Nucleus accumbens (tissue), 56 donors: ENCODE measurements at places on chromosomes 12 and 14.

DNA sequence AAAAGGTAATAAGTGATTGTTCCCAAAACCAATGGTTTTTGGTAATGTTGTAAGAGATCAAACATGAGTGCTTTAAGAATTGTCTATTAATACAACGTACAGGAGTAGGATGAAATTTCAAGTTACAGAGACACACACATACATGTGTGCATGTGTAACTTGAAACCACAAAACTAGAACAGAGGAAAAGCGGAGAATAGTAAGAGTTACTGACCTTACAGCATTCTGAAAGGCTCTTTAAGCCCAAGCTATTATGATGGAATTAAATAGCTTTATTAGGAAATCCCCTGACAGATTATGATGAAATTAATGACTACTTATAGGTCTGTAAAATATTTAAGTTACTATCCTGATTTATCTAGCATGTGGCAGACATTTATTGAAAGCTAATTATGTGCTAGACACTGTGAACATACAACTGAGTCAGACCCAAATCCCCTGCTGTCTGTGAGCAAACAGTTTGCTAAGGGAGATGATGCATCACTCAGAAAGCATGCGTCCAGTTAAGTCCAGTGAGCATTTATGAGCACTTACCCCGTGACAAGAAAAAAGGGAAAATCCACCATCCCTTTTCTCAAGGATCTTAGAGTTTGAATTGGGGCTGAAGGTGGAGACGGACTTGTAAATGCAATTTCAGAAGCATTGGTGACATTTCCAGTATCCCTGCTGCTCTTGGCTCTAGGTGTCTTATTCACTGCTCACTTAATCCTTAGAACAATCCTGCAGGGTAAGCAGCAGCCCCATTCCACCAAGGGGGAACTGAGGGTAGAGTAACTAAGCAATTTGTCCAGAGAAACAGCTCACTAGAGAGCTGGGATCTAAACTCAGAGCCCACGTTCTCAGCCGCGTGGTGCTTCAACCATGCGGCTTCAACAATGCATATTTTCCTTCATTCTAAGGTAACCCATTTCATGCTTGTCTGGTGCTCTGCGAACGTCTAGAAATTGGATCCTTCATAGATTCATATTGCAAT, 117.4 kb downstream of the EML1 start:
- no peak for DNase-seq

GRCh38 chr12:119055977-119056376, 74.6 kb downstream of the SRRM4 start:
- DNase-seq, result no peak

- DNase-seq, result no peak
Observed at GRCh38 chr12:69932676-69933552, 107.9 kb downstream of the MYRFL start.

- no peak for DNase-seq
Observed at GRCh38 chr12:85445060-85445938, 165.3 kb downstream of the ALX1 start.

- no peak for DNase-seq
Observed at GRCh38 chr12:49554266-49554665, 13.7 kb downstream of the MCRS1 start.

DNA sequence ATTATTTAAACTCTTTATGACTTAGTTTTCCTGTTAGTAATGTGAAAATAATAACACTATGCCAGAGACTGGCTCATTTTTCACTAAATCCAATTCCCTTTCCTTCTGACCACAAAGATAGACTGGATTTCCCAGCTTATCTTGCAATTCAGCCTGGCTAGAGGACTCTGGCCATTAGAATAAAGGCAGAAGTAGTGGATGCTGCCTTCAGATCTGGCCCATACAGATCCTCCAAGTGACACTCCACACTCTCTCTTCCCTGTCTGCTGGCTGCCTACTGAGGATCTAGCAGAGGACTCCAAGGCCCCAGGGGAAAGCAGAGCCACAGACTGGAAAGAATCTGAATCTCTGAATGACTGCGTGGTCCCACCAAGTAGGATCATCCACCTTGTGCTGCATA, 188.8 kb upstream of the LMNTD1 start:
- DNase-seq, result no peak

DNA sequence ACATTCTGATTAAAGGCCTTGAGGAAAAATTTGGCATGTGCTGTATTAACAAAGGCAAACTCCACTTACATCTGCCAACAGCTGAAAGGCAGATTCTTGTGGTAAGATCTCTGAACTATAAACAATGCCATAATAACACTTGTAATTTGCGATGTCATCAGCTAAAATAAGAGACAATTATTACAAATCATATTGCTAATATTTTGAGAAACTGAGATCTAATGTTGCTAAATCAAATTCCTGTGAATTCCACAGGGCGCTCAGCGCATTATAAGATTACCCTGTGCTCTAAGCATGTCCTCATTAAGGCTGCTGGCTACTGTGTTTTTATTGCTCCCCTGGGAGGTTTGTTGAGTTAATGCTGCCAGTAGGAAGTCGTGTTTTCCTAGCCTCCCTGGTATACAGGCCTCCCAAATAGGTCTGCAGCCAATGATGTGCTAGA, 244.8 kb downstream of the DACT1 start:
- no peak for DNase-seq

- DNase-seq, result no peak
Observed at GRCh38 chr12:56749359-56749758, 2.8 kb downstream of the PRIM1 start.
